Stimulated activated CD4-positive, alpha-beta T cell treated with anti-CD3 and anti-CD28 coated beads, Interleukin-1b, Interleukin-23, amount 100 ng/mL, for 48 hours (primary cell): ENCODE measurements at places on chromosomes 11 and 22.

GRCh38 chr11:16469968-16470367 lies 113.6 kb upstream of the SOX6 start:
- DNase-seq, result no peak

- DNase-seq, result peak; percentile 43
These were observed 2.9 kb upstream of the GGT5 start for GRCh38 chr22:24247564-24248344.

GRCh38 chr11:78795621-78796261 lies 221.1 kb upstream of the NARS2 start:
- no peak for DNase-seq

DNA sequence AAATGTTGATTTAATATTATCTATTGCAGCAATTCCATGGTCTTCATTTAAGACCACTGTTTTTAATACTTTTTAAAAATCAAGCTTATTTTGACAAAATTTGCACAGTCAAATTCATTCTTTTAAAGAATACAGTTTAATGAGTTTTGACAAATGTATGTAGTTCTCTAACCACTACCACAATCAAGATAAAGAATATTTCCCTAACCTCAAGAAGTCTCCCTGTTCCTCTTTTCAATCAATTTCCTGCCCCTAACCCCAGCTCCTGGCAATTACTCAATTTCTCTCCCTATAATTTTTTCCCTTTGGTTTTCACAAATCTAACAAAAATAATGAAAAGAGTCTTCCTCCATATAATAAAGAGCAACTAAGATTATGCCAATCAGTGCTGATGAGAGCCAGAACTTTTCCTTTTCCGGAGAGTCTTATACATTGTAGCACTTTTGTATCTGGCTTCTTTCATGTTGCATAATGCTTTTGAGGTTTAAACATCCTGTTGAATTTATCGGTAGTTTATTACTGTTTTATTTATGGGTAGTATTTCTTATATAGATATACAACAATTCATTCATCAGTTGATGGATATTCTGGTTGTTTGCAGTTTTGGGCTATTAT lies 231.7 kb downstream of the AASDHPPT start:
- no peak for DNase-seq

- no peak for DNase-seq
These were observed 533.1 kb downstream of the ETS1 start for GRCh38 chr11:128053981-128054931.

DNA sequence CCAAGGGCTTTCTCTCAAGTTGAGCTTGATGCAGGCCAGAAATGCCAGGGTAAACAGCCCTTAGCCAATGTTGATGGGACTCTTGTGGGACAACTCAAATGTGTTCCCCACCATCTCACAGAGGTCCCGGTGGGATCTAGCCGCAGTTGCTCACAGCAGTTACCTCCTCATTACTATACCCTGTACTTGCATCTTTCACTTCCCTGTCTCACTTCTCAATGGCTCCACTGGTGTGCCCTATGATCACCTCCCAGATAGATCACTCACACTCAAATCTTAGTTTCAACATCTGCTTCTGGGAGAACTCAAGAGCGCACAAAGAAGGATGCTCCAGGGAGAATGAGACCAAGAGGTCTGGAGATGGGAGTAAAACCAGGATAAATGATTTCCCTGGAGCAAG lies 47.0 kb downstream of the RCN1 start:
- no peak for DNase-seq

GRCh38 chr11:105092256-105093239 lies 47.0 kb downstream of the CARD18 start:
- no peak for DNase-seq

- no peak for DNase-seq
These were observed 799.3 kb downstream of the TBC1D22A start for GRCh38 chr22:47561766-47562165.

DNA sequence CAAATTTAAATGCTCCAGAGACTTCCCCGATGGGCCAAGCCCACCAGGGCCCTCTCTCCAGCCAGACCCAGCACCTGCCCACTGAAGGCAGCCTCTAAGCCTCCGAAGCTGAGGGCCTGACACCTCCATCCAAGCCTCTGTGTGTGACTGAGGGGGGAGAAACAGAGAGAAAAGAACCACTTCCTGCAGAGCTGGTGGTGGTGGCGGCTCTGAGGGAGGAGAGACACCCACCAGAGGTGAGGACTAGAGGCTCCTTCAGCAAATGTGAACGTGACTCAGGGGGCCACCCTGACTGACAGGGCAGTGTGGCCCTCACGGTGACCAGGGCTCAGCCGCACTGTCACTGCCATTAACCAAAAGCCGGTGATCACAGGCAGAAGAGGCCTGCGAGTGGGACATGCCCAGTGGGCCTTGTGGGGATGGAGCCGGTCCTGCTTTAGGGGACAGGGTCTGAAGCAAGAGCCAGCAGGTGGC lies 31.0 kb upstream of the CD5 start:
- DNase-seq, result peak; percentile 61

DNA sequence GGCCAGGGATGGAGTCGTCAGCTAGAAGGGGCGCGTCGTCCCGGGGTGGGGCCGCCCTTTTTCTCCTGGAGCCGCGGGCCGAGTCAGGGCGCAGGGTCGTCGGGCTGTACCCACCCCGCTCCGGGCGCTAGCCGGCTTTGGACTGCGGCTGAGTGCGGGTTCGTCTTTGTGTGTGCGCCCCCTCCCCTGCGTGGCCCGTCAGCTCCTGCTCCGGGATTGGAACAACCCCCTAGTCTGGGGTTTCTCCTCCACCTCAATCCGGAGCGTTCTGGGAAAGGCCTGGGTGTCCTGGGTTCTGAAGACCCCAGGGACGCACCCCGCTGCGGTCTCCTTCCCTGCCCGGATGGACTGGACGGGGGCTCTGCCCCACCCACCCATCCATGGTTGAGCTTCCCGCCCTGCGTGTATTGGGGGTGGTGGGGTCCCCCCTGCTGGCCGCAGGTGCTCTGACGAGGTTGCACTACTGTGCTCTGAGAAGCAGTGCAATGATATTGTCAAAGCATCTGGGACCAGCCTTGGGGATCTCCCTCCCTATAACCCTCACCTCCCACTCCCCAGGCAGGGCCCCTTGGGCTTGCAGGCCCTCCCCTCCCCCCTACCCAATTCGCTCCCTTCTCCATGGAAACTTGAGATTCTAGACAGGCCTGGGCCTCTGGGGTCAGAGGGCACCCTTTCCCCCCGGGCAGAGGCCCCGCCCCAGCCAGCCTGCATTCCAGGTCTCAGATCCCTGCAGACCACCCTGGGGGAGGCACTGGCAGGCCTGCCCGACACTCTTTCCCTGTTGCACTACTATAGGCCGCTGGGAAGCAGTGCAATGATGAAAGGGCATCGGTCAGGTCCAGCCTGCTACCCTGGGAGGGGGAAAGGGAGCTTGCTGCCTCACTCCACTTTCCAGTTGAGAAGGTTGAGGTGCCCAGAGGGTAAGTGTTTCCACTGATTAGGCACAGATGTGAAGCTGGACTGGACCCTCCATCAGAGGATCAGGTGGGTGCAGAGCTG lies 10.7 kb downstream of the SDF2L1 start:
- no peak for DNase-seq

GRCh38 chr11:93444617-93445073 lies 98.5 kb downstream of the SMCO4 start:
- peak; percentile 17 for DNase-seq
